AG04450 (cell line): ENCODE measurements at places on chromosomes 7 and 10.

GRCh38 chr10:35384265-35384868, 48.1 kb downstream of the CCNY start:
- DNase-seq, result no peak

GRCh38 chr7:20185988-20186387, 31.2 kb downstream of the MACC1 start:
- no peak for DNase-seq

GRCh38 chr10:1706256-1706655, 31.1 kb downstream of the ADARB2 start:
- no peak for DNase-seq

- no peak for DNase-seq
Observed at GRCh38 chr10:124624895-124625294, 119.3 kb downstream of the FAM53B start.
